Caco-2 (cell line): ENCODE measurements at places on chromosomes 6 and 20. TPM values are rescaled to one million over a fixed set of nuclear protein-coding genes. Genes with fewer than 3 reads are reported as not detected.
A peak's percentile ranks its signal among the peaks of the same experiment; 100 is the strongest.

GRCh38 chr20:46826343-46826984, 68.2 kb upstream of the EYA2 start:
- no peak for DNase-seq

HCRTR2 gene
- 0.63 and 1.3 TPM in 2 replicates for total RNA-seq

EBF4 gene
- 5.7 and 7.5 TPM in 2 replicates for total RNA-seq

DNA sequence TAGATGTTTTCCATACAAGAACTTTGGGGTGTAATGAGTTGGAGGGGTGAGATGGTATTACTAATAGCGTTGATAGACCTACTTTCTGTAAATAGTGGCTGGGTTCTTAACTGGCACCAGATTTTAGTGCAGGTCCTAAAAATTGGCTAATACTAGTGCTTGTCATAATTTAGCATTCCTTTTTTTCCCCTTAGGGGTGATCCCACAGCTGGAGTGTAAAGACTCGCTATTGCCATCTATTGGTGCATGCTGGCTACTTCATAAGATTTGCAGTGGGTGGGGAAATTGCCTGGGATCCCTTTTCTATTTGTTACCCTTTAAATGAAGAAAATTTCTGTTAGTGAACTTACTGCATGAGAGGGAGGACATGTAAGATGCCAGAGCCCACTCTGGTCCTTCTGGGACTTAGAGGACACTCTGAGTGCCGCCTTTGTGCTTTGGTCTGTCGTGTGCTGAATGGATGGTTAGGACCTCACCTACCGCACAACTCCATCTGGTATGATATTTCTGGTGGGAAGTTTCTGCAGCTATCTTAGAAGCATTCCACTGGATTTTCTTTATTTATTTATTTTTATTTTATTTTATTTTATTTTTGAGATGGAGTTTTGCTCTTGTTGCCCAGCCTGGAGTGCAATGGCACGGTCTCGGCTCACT, 195.5 kb downstream of the JARID2 start:
- DNase-seq, result peak; percentile 40
